ENCODE measurements at places on chromosomes 11 and 22.

- DNase-seq: no peak
Measured at GRCh38 chr11:13051257-13051656, 42.1 kb downstream of the RASSF10 start.

- DNase-seq: no peak
Measured at GRCh38 chr11:57055744-57056143, 67.0 kb downstream of the OR5AK2 start.

GRCh38 chr11:957212-957920 is 31.7 kb downstream of the AP2A2 start:
- DNase-seq: no peak

DNA sequence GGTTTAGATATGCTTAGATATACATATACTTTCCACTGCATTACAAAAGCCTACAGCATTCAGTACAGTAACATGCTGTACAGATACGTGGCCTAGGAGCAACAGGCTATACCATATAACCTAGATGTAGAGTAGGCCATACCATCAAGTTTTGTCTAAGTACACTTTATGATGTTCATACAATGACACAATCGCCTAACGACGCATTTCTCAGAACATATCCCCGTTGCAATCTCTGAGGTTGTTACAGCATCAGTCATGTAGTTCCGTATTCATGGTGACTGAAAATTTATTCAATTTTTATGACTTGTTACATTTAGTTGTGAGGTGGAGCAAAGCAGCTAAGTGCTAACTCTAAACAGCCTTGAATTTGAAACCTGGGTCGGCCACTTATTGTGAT is 6.7 kb downstream of the ZBTB44 start:
- no peak for DNase-seq

- no peak for DNase-seq
Measured at GRCh38 chr22:42959576-42960509, 55.1 kb downstream of the PACSIN2 start.

GRCh38 chr11:94066901-94067429 is 45.8 kb downstream of the HEPHL1 start:
- DNase-seq: no peak

GRCh38 chr22:27961182-27961581 is 42.1 kb upstream of the PITPNB start:
- no peak for DNase-seq

GRCh38 chr22:38655519-38656255 is 505 bp downstream of the FAM227A start:
- no peak for DNase-seq

GRCh38 chr22:50313600-50313999 is 6.2 kb upstream of the PLXNB2 start:
- no peak for DNase-seq

DNA sequence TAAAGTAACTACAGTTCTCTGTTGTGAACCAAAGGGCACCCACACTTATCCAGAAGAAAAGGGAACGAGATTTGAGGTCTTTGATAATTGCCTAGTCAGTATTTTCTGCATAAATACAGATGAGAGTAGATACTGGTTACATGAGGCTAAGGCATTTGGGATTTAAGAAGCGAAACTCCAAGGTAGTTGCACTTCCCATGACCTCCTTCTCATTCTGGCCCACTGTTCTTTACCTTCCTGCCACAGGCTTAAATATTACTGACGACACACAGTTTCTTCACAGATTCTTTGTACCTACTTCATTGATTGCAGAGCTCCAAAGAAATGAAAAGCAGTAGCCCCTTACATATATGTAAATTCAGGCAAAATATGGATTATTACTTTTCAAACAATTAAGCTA is 915.3 kb downstream of the LRRC4C start:
- DNase-seq: no peak

- DNase-seq: no peak
Measured at GRCh38 chr22:37010174-37010573, 9.1 kb downstream of the TST start.

DNA sequence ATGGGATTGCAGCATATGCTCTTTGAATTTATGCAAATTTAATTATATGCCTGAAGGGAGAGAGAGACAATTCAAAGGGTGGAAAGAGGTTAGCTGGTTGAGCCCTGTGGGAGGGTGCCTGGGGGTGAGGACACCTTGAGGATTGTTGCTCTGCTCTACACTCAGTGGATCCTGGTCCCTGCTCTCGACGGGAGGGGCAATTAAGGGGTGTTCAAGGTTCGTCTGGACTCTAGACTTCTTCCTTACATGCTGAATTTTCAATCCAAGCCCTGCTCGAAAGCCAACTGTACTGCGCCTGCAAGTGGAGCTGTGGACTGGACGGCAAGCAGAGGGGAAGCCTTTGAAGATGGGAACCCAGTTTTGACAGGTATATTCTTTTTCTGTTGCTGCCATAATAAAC is 15.5 kb upstream of the OR5M11 start:
- no peak for DNase-seq

DNA sequence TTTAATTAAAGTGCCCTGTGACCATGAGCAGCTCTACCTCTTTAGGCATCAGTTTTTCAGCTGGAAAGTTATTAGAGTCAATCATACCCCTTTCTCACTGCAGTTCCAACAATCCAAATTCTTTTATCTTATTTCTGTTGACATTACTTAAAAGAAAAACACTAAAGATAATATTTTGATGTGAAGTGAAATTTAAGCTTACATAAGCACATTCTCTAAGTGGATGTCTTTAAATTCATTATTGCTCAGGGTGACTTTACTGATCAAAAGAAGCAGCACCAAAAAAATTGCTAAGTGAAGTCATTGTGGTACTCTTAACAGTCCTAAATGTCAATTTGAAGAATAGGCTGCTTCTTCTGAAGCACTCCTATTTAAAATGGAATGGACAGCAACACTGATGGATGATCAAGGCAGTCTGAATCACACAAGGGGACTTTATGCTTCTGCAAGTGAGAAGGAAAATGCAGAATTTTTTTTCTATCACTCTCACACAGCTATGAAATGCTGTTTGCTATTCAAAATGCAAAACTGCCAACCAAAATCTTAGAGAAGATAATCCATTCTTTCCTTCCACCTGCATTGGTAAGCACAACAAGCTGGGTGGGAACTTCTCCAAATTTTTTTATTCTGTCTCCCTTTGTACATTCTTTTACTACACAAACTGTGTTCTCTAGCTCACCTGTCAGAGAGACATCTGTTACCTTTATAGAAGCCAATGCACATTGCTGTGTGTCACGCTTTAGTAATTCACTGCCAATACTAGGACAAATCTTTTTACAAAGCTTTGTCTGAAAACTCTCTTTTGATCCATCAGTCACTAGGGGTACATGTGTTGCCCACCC is 179.9 kb downstream of the GRIA4 start:
- no peak for DNase-seq

- no peak for DNase-seq
Measured at GRCh38 chr22:44019846-44020245, 4.3 kb upstream of the PARVB start.

GRCh38 chr22:20243176-20243536 is 25.0 kb downstream of the RTN4R start:
- no peak for DNase-seq

DNA sequence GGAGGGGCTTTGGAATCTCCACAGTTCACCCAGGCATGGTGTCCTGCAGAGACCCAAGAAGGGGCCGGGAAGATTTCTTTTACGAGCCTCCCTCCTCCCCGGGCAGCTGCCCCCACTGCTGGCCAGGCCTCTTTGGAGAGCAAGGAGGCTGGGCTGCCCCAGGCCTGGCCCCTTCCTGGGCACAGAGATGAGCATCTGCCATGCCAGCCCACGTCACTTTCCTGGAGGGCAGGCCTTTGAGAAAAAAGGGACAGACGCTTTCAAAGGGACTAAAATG is 60.5 kb upstream of the FGF3 start:
- no peak for DNase-seq

DNA sequence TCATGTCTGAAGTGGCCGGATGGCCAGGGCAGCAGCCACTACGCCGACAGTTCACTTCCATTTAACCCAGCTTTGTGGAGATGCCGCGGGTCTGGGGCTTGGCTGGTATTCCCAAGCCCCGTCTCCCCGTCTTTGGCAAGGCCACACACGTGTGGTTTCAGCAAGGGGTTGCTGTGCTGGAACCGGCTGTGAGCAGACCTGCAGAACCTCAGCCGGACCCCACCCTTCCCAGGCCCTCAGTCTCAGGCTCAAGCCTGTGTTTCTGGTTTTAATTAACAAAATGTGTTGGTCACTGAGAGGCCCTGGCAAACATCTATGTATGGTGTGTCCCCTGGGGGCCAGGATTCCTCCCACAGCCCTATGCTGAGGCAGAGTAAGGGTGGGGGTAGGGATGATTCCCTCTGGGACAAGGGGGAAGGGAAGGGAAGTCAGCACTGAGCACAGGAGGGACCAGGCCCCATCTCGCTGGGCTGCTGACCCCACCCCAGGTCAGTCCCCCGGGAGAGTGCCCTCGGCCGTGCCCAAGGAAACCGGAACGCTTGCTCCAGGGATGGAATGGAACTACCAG is 9.3 kb downstream of the OSBPL5 start:
- no peak for DNase-seq

DNA sequence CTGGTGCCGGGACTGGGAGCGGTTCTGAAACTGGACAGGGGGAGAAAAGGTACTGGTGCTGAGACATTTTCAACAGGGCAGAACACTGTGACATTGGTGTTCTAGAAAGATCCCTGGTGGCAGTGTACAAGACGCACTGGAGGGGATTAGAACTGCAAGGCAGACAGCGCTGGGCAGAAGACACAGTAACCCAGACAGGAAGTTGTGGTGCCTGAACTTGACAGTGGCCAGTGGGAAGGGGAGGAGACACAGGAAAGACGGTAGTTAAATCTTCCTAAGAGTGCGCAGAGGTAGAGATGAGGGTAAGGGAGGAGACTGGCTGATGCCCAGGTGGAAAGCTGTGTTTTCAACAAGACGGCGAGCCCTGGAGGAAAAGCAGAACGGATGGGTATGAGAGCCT is 24.5 kb downstream of the FAM227A start:
- DNase-seq: no peak

DNA sequence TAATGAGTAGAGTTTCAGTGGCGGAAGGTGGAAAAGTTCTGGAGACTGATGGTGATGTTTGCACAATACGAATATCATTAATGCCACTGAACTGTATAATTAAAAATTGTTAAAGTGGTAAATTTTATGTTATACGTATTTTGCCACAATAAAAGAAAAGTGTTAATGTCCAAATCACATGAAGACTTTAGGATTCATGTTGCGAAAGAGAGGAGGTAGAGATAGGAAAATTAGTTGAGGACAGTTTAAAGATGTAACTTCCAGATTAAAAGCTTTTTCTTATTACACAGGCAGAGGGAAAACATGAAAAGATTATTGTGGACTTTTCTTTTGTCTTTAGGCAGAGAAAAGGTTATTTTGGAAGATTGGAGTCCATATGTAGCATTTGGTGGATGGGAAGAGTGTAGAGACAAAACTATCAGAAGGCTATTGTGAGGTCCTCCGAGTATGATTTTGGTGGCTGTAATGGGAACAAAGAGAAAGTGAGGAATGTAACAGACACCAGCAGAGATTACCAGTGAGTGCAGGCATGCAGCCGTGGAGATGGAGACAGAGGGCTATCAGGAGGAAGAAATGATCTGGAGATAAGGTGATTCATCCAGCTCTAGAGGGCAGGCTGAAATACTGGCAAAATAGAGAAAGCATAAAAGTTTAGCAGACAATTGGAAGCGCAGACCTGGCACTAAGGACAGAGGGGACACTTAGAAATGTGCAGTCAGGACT is 12.5 kb downstream of the VPS26B start:
- no peak for DNase-seq

DNA sequence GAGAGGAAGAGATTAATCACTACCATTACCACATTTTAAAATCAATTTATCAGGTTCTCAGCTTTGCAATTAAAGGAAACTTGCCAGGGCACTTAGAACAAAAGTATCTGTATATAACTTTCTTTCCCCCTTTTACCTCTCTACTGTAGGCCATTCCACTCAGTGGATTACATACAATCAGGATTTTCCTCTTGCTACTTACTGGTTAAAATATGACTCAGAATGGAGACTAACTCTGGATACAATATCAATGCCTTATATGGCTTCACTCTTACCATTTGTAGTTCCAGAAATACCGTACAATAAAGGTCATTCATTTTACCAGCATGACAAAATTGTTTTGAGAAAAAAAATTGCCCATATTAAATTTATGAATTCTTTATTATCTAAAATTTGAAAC is 706.8 kb downstream of the KCNA4 start:
- no peak for DNase-seq

- DNase-seq: no peak
Measured at GRCh38 chr22:48424661-48425060, 1403.0 kb downstream of the BRD1 start.

- no peak for DNase-seq
Measured at GRCh38 chr11:62959422-62959980, 25.3 kb downstream of the SLC22A6 start.

GRCh38 chr11:66728693-66729385 is at the start of gene SPTBN2:
Gene SPTBN2 (minus strand): TSS chr11:66729216. CDS start chr11:66721240, 7,976 bp downstream.
- peak; percentile 78 for DNase-seq

DNA sequence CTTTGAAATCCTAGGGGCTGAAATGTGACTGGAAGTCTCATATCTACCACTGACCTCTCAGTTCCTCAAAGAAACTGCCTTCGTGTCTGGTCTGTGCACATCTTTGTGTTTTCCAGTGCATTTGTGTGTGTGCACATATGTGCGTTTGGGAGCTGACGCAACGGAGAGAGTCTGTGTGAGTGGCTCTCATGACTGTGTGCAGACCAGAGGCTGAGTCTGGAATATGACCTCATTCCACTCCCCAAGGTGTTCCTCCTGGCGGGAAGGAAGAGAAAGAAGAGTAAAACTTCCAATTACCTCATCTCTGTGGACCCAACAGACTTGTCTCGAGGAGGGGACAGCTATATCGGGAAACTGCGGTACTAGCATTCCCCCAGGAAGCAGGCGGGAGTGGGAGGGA is 16.5 kb downstream of the TUB start:
- no peak for DNase-seq

GRCh38 chr22:37088108-37088605 is 21.4 kb downstream of the TMPRSS6 start:
- DNase-seq: no peak

- no peak for DNase-seq
Measured at GRCh38 chr22:29346659-29347058, 31.2 kb upstream of the RASL10A start.

- DNase-seq: no peak
Measured at GRCh38 chr11:111336062-111336461, 37.7 kb downstream of the POU2AF3 start.

- DNase-seq: no peak
Measured at GRCh38 chr11:67538306-67538705, 15.1 kb upstream of the CABP2 start.
